Stimulated activated CD8-positive, alpha-beta memory T cell treated with anti-CD3 and anti-CD28 coated beads, Interleukin-7, amount 100 ng/mL, for 1 hour (primary cell): ENCODE measurements at places on chromosomes 1 and 21.

DNA sequence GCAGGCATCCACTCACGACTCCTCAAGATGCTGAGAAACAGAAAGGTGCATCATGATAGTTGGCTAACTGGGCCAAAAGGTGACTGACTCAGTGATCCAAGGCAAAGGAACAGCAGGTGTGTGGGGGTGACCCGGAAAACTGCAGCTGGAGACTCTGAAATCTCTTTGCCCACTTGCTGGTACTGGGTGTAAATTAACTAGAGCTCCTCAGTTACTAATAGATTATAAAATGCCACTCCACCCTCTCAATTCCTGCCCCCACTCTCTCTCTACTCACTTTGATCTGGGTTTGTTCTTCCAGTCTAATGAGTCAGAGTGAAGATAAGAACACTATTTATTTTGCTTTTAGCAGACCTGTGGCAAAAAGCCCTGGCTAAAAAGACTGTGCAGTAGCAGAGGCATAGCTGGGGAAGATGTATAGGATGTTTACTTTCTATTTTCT lies 7.2 kb upstream of the PIGC start:
- DNase-seq, result no peak

DNA sequence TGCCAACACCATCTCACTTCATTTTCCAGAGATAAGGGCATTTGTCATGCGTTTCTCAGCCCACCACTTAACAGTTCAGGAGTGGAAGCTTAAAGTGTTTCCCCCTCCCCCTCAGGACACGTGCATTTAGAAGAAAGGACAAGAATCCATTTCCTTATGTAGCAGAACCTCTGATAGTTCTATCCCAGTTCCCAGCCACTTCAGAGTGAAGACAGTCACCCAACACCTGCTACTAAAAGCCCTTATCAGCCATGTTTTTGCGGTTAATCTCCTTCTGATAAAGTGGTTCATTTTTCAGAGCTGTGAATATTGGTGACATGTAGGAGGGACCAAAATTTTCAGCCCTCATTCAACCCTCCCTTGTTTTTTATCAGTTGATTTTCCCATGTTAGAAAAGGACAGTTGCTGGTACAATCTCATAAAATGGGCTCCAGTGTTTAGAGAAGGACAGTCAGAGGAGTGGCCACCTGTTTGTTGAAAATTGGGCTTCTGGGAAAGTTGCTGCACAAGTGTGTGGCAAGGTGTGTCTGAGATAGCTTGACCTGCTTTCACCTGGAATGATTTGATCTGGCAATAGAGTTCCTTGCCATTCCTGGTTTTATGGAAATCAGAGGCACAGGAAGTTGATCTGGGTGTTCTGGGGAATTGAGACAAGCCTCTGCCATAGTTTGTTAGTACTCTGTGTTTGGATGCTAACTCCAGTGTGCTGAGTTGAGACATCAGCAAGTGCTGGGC lies 114.0 kb downstream of the PPP1R12B start:
- DNase-seq, result no peak

- no peak for DNase-seq
Observed at GRCh38 chr1:203183828-203184227, 2.7 kb downstream of the CHI3L1 start.

GRCh38 chr1:238779716-238780115 lies 606.7 kb upstream of the CHRM3 start:
- no peak for DNase-seq

DNA sequence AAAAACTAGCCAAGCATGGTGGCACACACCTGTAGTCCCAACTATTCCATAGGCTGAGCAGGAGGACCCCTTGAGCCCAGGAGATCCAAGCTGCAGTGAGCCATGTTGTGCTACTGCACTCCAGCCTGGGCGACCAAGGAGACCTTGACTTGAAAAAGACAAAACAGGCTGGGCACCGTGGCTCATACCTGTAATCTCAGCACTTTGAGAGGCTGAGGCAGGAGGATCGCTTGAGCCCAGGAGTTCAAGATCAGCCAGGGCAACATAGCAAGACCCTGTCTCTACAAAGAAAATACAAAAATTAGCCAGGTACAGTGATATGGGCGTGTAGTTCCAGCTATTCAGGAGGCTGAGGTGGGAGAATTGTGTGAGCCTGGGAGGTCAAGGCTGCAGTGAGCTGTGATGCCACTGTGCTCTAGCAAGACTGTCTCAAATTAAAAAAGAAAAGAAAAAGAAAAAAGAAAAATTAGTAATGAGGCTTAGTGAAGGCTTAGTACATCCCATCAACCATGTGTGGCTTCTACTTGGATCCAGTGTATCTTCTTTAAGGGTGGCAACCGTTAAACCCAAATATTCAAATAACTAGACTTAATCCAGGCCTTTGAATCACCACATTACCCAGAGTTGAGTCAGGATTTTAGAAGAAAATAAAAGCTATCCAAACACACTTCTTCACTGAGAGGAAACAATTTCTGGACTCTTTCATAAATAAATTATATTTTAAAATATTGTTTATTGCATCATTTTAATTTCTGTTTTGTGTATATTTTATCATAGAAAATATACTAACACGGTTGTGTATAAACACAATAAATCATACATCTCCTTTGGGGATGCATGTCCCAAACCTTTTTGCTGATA lies 74.3 kb upstream of the RAB4A start:
- DNase-seq, result no peak

- no peak for DNase-seq
Observed at GRCh38 chr1:158035976-158036583, 42.6 kb downstream of the KIRREL1 start.

DNA sequence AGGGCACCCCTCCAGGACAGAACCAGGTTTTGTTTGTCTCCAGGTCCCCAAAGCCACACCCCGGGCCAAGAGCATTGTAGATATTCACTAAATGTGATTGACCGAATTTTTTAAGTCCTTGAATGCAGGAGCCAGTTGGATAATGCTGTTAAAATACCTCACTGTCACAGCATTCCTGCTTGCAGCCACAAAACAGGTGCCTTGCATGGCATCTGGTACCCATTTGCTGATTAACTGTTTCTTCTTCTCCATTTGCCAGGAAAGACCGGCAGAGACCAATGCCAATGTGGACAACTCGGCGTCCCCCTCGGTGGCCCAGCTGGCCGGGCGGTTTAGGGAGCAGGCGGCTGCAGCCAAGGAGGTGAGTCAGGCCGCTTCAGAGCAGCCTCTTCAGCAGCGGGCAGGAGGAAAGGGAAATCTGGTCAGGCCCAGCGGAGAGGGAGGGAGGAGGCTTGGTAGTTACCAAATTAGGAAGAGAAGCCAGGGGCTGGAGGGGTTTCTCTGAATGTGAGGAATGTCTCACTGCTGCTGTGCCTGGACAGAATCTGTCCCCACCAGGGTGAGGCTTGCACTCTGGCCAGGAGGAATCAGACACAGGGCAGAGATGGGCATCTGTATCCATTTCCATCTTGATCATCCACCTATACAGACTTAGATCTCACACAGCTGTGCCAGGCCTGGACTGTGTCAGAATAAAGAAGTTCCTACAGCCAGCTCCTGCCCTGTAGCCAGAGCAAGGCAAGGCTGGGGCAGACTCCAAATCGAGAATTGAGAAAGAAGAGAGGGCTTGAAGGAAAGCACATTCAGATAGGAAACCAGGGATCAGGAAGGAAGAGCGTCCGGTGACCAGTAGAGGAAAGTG lies 37.9 kb upstream of the MPZL1 start:
- DNase-seq, result no peak

DNA sequence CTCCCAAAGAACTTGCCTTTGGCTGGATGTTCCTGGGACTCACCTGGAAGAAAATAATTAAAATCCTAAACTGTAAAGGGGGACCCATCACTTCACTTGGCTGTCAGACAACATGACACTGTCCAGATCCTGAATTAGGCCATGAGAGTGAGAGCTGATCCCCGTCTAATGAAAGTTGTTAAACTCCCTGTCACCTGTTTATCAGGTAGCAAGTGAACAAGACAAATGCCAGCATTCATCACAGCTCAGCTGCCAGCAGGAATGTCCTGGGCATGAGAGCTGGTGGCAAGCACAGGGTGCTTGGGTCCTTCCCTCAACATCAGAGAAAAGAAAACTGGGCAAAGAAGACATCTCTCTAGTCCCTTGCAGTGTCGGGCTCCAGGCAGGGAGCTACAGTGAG lies 23.8 kb downstream of the PMVK start:
- DNase-seq, result no peak

DNA sequence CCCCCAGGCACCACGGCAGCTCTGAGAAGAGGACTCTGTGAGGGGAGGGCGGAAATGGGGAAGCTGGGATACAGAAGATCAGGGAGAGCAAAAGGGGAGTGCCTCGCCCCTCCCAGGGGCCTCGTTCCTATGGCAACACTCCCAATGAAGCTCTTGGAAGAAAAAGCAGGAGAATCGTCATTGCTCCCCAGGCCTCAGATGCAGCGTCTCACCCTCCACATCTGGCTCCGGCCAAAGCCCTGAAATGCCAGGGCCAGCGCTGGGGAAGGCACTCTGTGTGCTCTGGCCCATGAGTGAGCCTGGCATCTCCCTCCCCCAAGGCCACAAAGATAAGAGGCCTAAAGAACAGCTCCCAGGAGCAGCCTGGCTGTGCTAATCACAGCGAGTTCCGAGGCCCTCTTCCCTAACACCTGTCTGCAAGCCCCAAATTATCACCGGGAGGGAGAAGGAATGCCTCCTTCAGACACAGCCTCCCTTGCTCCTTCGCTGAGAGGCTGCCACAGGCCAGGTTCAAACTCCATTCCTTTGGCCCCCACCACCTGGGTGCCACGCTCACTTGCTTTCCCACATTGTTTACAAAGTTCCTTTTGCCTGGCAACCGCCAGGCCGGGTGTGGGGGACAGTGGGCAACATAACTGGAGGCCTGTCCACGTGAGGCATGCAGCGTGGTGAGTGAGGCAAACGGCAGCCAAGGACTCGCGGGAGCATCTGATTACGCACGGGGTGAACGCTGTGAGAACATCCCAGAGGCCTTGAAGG lies 27.8 kb downstream of the ECE1 start:
- no peak for DNase-seq

GRCh38 chr1:182061594-182061993 lies at the start of gene ZNF648:
ZNF648 (minus strand) TSS chr1:182061712; CDS start chr1:182058010, 3,702 bp downstream.
- no peak for DNase-seq
